Activated CD4-positive, alpha-beta T cell treated with anti-CD3 and anti-CD28 coated beads, Interleukin-2, amount 50 U/mL, for 48 hours (primary cell): ENCODE measurements at places on chromosomes 12 and 14.

GRCh38 chr12:101064721-101065120 lies 145.3 kb downstream of the SLC5A8 start:
- DNase-seq: no peak

DNA sequence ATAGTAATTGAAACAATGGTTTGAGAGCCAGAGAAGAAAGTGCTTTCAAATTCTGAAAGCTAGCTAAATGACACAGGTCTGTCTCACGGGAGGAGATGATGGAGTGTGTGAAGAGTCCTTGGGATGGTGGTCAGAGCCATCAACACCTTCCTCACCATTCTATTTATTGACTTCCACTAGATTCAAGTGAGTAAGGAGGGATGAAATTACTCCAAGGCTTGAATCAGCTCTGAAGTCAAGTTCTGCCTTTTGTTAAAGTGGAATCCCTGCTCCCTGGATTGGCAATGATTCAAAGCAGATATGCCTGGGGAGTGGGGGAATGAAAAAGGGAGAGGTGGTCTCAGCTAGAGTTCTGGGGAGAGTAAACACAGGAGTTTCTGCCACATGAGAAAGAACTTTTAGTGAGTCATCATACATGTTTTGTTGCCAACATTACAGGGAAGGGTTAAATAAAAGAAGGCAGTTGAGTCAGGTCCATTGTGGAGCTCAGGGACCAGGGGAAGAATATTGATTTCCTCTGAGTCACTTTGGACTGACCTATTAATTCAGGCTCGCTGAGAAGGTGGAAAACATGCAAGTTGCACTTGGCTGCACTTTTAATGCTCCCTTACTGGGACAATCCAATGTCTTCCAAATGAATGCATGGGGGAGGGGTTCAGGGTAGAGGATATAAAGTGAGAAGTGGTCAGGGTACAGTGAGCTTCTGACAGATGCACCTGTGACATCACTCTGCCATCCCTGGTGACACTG lies 142.7 kb downstream of the TBX5 start:
- DNase-seq: no peak

GRCh38 chr12:113416091-113416754 lies 6.0 kb upstream of the SDSL start:
- DNase-seq: no peak

GRCh38 chr14:90495357-90496276 lies 98.8 kb downstream of the CALM1 start:
- DNase-seq: peak; percentile 43

- no peak for DNase-seq
These were observed 6.1 kb downstream of the ERBB3 start for GRCh38 chr12:56086096-56086495.

DNA sequence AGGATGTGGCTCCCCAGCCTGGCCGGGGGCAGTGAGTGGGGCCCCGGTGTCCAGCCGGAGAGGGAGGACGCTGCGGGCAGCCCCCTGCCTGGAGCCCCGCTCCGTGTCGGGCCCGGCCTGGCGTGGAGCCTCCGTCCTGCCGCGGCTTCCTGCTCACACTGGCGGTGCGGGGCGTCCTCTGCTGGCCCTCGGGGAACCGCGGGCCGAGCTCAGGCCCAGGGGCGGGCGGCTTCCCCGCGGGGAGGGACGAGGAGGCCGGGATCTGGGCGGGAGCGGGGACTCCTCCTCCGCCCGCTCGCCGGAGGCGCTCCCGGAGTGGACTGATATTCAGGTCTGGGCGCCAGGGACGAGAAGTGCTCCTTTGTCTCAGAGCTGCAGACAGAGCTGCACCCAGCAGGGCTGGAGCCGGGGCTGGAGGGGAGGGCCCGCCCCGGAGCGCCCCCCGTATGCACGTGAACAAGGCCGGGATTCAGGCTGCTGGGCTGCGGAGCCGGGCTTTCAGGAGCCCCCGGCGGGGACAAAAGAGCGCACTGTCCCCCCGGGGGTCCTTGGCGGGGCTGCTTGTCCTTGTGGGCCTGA lies 2.2 kb downstream of the MMP17 start:
- peak; percentile 52 for DNase-seq

DNA sequence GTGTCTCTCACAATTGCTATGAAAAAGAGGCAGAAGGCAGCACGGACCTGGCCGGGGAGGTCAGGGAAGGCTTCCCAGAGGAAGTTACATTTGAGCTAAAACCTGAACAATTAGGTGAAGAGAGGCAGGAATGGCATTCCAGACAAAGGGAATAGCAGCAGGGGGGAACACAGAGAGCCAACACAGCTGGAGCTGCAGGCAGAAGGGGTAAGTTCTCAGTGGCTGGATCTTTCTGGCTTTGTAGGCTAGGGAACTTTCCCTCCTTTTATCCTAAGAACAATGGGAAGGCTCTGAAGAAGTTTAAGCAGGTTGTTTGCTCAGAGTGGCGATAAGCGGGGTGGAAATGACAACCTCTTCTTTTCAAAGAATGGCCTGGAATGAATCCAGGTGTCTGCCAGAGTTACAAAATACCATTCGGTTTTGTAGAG lies 100.0 kb downstream of the PRIMA1 start:
- DNase-seq: no peak

- no peak for DNase-seq
These were observed 44.2 kb downstream of the NOC4L start for GRCh38 chr12:132188451-132188901.

DNA sequence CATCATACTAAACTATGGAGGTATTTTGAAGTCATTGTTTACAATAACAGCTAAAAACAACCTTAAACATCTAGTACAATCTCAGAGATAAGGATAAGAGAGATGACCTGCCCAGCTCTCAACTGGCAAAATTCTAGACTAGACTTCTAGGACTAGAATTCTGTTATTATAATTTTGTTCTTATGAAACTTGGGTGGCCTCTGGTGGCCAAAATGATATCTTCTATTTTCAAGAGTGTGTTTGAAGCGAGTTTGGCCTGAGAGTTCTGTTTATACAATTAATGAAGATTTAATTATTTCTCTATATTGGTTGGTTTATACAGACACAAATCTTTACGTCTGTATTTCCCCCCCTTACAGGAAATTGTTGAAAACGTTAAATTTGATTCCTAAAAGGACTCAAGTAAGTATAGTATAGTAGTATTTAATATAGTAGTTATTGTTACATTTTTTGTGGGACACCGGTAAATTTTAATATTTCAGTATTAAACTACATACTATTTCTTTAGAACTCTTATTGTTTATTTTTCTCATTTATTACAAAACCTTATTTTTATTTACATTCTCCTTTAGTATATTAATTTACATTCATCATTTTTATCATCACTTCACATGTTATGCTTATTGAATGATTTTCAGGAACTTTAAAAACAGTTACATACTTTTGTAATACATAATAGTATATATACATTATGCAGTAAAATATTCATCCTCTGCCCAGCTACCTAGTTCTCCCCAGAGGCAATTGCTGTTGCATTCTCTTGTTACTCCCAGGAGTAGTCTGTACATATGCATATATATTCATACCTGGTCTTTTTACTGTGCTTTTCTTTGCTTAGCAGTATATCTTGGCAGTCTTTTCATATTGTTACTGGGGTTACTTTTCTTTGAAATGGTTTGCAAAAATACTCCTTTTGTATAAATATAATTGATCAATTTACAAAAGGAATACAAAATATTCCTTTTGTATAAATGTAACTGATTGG lies 6.6 kb downstream of the PPHLN1 start:
- DNase-seq: peak; percentile 15

- no peak for DNase-seq
These were observed 53.8 kb downstream of the CALM1 start for GRCh38 chr14:90450667-90451066.

GRCh38 chr14:96586921-96587822 lies 85.0 kb downstream of the PAPOLA start:
- no peak for DNase-seq

DNA sequence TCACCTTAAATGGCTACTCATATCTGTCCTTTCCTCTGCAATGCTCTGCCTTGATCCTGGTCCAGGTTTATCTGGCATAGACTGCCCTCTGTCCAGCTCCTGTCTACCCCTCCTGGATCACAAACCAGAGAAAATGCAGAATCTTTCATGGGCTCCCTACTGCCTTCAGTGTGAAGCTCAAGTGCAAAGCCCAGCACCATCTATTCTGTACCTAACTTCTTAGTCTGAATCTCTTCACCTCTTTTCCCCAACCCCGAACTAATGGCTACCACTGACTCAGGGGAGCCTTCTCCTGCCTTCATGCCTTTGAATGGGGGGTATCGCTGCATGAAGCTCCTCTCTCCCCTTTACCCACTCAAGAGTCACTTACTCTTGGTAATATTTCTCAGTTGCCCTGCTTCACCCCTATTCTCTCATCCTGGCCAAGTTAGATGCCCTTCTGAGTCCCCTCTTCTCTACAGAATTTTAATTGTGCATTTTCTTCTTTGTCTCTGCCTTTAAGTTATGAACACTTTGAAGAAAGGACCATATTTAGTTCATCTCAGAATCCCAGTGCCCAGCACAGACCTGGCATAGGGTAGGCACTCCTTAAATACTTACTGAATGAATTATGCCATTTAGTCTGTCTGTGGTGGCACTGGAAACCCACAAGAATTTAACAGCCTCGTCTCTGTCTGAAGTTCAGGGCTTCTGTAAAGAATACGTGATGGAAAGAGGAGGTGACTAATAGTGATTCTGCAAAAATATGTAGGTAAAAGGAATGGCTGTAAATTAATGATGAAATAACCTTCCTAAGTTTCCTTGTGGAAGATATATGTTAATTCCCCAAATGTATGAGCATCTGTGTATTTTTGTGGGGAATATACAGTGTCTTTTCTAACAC lies 191.3 kb upstream of the AMIGO2 start:
- no peak for DNase-seq

- DNase-seq: no peak
These were observed 13.9 kb upstream of the MYL2 start for GRCh38 chr12:110934093-110934852.

DNA sequence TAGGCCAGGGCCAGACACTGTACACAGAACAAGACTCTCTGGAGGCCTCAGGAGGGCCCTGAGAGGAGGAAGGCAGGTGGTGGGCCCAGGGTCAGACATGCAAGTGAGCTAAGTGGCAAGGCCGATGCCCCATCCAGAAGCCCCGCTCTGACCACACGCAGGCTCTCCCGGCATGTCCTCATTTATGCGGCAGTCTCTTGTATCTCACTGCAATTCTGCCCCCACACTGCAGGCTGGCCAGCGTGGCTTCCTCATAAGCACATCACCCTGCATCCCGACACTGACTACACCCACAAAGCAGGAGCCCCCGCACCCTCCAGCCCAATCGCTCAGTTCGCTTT lies 17.5 kb downstream of the SSH1 start:
- DNase-seq: no peak

DNA sequence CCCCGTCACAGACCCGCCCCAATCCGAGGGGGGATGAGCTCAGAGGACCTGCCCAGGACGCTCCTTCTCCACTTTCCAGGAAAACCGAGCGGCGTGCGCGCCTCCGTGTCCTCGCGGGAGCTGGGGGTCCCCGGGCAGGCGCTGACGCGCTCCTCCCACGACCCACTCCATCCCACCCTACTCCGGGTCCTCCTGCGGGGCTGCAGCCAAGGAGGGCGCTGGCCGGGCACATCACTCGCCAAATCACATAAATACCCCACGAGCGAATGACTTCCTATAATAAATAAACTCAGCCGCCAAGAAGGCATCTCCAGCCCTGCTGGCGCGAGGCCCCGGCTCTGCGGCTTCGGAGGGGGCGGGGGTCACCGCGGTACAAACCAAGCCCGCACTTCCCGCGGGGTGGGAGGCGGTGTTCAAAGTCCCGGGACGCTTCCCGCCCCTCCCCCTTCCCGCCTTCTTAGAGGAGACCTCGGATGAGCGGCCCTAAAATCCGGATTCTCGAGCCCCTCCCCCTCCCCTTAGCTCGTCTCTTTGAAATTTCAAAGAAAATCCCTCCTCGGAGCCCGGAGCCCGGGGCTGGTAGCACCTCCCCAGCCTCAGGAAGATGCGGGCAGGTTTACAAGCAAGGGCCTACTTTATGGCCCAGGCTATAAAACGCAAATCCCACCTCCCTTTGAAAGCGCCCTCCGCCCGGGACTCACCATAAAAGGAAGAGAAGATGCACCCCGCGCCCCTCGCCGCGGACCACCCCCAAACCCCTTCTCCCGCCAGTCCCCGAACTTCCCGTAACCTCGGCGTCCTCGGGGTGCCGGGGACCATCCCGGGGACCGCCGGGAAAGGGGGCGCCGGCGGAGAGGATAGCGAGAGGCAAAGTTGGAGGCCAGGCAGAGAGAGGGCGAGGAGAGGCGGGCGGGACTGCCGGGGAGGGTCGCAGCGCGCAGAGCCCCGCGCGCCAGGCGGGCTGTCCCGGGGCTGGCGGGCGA lies 712 bp upstream of the FZD10 start:
- DNase-seq: no peak

DNA sequence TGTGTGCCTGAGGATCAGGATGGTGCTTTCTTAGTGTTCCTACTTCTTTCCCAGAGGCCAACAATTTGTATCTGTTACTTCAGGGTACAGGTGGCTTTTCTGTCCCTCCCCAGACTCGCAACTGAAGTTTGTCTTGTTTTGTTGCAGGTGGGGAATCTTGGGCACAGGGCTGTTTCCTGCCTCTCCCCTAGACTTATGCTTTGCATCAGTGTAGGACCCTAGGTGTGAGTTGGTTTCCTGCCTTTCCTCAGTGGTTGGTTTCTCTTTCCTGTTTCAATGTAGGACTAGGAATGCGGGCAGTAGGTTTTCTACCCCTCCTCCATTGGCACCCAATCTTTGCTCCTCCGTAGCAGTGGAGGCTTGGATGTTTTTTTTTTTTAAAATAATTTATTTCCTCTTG lies 87.0 kb downstream of the TRMT5 start:
- no peak for DNase-seq
